ENCODE measurements at places on chromosomes 7 and 10.

DNA sequence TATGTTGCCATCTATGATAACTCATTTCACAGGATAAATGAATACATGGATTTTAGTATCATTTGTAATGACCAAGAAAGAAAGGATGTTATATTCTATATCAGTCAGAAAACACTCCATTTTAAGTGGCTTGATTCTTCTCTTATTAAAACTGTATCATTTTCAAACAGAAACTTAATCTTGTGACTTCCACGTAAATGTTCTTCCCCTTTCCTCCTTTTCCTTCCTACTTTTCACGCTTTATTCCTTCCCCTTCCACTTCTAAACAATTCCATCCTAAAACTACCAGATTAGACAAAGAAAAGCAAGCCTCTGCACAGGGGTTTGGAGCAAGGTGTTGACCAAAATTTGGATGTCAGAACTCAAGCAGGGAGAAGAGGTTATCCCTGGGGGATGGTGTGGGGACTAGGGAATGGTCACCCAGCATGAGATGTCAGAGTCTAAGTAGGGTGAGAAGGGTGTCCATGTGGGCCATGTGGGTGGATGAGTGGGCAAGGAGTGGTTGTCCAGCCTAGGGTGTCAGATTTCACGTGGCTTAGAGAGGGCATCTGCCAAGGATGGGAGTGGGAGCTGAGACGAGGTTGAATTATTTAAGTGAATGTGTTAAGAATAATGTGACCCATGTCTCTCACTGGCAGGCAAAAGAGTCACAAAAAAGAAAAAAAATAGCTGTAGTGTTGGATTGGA lies 5.0 kb upstream of the GSAP start:
- DNase-seq = no peak

GRCh38 chr10:34470307-34470706 lies 344.8 kb downstream of the PARD3 start:
- DNase-seq = no peak

DNA sequence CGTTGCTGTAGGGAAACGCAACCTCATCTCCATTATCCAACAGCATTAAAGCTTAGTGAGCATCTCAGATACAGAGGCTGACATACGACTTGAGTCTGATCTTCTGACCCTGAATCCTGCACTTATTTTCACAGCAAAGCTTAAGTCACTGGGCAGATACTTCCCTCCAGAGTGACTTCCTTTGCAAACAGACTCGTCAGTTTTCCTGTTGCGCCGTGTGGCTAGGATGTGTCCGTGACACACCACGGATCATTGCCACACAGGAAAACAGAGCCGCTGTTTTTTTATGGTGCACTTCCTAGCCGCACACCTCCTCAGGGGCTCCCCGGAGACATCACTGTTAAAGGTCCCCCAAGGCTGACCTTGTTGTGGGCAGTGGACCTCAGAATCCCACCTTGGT lies 94.9 kb upstream of the MKI67 start:
- no peak for DNase-seq

GRCh38 chr10:31935678-31936077 lies 7.0 kb upstream of the ARHGAP12 start:
- no peak for DNase-seq

DNA sequence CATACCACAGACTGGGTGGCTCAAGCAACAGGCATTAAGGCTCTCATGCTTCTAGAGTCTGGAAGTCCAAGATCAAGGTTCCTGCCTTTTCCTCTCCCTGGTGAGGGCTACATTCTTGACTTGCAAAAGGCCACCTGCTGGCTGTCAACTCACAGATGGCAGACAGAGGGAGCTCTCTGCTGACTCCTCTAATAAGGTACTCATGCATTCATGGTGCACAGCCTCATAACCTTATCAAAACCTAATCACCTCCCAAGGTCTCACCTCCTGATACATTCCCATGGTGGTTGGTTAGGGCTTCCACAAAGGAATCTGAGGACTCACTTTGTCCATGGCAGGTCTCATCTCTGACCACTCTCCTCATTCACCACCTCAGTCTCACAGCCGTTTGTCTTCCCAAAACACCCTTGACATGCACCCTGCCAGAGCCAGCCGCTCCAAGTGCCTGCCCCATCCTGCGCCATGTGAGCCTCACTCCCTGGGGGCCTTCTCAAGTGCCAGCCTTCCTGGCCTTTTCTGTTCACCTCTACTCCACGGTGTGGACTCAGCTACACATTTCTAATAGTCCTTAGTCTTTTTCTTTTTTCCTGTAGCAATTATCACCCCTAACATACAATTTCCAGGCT lies 400.3 kb upstream of the ADARB2 start:
- peak; percentile 21 for DNase-seq

DNA sequence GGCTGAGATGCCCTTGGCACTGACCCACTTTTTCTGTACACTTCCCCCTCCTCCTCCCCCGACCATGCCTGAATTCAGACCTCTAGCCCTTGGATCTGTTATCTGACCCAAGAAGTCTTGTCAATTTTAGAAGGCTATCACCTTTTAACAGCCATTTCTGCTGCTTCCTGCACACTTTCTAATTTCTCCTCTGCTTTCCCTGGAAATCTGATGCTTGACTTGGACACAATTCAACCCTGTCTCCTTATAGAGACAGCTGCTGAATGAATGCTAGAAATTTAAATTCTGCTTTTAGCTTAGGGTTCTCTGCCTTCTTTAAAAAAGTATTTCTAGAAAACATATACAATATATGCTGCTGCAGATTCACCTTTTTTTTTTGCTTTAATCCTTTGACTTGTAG lies 417.9 kb upstream of the KLF6 start:
- no peak for DNase-seq

GRCh38 chr7:125504848-125505247 lies 575.2 kb upstream of the POT1 start:
- DNase-seq = no peak

DNA sequence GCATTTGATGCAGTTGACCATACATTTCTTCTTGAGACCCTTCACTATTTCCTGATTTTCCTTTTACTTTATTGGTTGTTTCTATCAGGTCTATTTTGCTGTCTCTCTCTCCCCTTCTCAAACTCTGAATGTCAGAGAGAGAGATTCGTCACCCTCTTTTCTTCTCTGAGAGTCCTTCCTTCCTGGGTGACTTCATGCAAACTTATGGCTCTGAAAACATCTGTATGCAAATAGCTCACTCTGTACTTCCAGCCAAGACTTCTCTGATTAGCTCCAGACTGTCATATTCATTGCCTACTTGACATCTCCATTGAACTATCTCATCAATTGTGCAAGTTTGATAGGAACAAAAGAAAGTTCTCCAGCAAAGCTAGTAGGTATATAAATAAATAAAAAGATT lies 191.7 kb upstream of the KLF6 start:
- DNase-seq = no peak

All from activated T-cell treated with anti-CD3 and anti-CD28 coated beads, Interleukin-2, amount 50 U/mL, for 48 hours (primary cell).